NAMALWA (cell line): ENCODE measurements at places on chromosomes 7 and 10.

DNA sequence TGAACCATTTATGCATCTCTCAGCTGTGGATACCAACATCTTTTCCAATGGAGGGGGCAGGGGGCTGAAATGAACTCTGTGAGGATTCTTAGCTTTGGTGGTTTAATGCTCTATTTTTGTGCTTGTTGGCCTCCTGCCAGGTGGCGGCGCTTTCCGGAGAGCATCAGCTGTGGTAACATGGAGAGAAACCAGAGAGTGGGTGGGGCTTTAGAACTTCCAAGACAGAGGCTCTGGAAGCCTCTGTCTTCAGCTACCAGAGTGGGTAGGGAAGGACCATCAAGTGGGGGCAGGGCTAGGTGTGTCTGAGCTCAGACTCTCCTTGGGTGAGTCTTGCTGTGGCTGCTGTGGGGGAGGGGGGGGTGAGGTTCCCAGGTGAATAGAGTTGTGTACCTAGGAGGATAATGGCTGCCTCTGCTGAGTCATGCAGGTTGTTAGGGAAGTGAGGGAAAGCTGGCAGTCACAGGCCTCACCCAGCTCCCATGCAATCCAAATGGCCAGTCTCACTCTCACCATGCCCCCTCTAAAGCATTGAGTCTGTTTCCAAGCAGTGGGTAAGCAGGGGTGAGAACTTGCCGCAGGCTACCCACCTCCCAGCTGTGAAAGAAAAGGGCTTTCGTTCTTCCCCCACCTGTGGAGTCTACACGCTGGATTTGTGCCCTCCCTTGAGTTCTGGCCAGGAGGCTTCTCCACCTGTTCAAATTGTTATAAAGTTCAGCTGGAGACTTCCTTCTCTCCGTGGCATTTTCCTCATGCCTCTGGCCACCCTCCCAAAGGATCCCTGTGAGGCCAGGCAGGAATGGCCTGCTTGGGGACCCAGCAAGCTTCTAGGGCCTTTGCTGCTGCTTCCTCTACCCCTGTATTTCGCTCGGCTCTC lies 527.0 kb downstream of the NEBL start:
- no peak for DNase-seq

DNA sequence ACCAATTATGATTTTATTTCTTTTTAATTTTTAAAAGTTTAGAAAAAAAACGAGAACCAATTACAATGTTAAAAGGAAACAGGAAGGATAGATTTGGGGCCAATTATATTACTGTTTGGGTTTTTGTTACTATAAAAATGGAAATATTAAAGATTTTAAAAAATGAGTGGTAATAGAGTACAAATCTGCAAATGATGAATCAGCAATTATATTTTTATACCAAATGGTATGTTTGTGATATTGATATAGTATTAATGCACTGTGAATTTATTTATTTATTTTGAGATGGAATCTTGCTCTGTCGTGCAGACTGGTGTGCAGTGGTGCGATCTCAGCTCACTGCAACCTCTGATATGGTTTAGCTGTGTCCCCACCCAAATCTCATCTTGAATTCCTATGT lies 11.5 kb upstream of the GARIN1A start:
- DNase-seq, result no peak

GRCh38 chr7:113246738-113247137 lies 128.4 kb upstream of the SMIM30 start:
- DNase-seq, result no peak

DNA sequence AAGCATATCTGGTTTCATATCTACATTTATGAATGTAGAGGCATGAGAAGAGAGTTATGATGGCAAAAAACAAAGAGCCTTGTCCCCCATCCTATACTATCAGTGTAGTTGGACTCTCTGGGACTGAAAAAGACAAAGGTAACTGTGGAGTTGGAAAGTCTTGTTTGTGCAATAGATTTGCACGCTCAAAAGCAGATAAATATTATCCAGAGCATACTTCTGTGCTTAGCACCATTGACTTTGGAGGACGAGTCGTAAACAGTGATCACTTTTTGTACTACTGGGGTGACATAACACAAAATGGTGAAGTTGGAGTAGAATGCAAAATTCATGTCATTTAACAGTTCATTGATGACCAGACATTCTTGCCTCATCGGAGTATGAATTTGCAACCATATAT lies 85.2 kb upstream of the EGFR start:
- no peak for DNase-seq

DNA sequence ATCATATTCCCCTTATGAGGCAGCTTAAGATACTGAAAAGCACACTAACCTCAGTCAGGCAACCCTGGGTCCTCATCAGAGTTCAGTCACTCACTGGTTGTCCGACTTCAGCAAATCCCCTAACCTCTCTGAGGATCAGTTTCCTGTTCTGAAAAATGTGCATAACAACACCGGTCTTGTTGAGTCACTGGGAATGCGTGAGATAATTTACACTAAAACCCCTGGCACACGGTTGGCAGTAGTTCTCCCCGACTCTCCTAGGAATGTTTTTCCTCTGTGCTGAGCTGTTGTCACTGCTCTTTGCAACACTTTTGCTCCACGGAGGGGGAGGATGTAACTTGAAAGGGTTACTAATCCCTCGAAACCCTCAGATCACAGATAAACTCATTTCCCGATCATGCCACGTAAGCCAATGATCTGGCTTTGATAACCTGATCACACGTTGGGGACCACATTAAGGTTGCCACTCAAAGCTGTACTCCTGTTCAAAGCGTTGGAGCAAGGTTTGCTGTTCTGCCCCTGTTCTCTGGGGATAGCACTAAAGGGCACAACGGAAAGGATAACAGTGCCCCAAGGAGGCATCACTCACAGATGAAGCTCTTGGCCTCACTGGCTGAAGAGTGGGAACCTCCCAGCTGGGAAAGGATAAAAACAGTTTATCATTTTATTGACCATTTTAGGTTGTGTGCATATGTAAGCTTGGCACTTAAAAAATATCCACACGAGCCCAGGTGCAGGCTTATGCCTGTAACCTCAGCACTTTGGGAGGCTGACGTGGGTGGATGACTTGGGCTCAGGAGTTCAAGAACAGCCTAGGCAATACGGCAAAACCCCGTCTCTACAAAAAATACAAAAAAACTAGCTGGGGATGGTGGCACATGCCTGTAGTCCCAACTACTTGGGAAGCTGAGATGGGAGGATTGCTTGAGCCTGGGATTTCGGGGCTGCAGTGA lies 5.0 kb upstream of the RBM17 start:
- DNase-seq, result no peak

DNA sequence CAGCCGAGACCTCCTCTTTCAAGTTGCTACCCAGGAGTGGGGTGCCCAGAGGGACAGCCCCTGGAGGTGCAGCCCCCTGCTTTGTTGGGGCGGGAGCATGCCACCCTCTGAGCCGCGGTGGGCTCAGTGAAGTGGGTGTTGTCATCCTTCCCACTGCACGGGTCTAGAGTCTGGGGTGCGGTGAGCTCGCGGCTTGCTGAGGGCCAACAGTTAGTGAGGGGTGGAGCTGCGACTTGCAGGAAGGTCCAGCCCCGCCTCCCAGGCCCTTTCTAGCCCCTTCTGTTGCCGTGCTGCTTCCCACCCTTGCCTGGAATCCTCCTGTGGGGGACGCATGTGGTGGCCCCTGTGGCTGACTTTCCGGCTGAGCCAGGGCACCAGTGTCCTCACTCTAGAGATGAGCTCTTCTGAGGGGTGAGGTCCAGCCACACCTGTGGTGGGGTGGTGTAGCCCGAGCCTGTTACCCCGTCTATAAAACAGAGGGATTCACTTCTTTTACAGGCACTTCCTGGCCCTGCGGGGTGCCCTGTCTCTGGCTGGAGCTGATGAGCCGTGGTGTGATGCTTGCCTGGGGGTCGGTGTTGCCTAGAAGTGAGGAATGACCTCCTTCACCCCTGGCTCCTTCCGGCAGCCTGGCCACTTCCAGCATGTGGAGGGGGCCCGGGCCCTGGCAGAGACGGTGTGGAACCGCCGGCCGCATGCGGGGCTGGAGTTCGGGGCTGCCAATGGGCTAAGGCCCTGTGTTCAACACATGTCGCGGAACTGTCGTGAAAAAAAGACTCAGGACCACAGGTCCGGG lies 127.9 kb downstream of the FAM53B start:
- DNase-seq, result no peak

GRCh38 chr10:71094712-71095390 lies 117.5 kb upstream of the UNC5B start:
- no peak for DNase-seq

DNA sequence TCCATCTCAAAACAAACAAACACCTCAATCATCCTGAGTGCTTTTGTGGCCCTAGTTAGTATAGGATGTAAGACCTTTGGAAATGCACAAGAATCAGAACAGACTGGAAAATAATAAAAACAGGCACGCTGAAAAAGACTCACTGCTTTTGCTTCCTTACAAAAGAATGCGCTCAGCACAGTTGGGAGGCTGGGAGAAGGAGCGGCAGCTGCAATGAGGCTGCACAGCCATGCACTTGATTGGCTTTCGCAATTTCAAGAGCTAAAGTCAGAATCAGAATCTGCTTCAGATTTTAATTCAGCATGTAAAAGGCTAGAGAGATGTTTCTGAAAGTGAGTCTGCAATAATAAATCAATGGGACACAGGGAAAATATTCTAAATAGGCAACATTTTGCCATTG lies 97.2 kb downstream of the FRMD4A start:
- no peak for DNase-seq

DNA sequence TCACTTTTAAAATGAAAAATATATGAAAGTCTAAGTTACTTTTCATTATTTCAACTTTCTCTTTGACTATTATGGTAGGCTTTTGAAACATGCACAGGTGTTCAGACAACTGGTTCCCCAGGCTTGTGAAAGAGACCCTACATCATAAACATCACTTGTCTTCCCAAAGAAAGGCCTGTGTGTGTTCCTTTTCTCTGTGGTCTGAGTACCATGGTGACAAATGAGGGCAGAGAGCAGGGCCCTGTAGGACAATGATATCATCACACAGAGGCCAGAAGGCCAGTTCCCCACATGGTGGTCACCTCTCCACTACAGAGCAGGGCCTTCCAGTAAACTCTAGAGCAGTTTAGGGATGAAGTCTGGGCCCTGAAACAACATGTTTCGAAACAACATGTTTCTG lies 288.8 kb downstream of the USP6NL start:
- no peak for DNase-seq

GRCh38 chr7:142709921-142710320 lies 39.4 kb upstream of the PRSS1 start:
- DNase-seq, result no peak

DNA sequence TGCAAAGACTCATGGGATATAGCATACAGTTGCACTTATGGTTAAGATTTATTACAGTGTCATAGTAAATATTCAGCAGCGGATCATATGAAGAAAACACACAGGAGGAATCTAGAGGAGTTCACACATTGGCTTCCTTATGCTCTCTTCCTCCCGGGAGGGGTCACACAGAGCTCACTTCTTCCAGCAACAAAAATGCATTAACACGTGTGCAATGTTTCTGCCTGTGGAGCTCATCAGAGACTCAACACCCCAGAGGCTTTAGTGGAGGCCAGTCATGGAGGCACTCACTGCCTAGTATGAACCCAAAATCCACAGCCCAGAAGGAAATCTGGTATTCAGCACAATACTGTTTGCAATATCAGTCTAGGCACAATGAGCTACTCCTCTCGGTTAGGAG lies 202.8 kb upstream of the PRSS1 start:
- DNase-seq, result no peak

GRCh38 chr10:22714479-22715289 lies at the start of gene PIP4K2A:
TSS of gene PIP4K2A (minus strand) at chr10:22714578. CDS start at chr10:22714326, 252 bp downstream.
- DNase-seq, result peak; percentile 80

DNA sequence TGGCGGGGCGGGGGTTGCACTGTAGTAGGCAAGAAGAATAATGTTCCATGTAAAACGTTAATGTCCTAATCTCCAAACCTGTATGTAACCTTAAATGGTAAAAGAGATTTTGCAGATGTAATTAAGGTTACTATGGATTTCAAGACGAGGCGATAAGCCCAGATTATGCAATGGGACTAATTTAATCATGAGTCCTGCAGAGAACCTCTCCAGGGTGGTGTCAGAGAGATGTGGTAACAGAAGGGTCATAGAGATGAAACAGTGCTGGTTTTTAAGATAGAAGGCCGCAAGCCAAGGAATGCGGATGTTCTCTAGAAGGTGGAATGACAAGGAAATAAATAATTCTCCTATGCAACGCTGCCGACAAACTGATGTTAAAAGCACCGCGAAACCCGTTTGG lies 57.1 kb downstream of the UBE3C start:
- no peak for DNase-seq

DNA sequence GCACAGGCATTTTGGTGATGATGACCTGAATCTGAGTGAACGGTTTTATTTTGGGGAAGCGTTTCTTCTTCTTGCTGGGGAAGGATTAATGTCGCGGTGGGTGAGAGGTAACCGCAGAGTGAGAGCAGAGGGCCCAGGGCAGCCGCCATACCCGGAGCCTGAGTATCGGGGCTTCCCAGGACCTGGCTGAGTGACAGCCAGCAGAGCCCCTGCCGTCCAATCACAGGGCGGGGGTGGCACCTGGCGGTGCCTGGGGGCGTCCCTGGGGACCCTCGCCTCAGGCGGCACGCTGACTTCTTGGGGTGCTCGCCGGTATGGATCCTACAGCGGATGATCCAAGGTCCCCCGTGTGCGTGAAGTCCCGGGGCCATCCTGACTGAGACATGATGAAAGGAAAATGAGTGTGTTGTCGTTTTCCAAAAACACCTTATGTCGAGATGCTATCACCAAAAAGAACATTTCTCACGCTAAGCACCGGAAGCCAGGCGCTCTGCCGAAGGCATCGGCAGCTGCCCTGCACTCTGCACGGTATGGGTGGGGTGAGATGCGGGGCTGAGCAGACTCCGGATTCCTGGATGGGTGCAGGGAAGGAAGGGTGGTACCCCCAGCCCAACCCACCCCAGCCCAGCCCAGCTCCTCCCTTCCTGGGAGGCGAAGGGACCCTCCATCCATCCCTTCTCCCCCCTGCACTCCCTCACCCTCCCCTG lies 227.9 kb upstream of the SHH start:
- no peak for DNase-seq

DNA sequence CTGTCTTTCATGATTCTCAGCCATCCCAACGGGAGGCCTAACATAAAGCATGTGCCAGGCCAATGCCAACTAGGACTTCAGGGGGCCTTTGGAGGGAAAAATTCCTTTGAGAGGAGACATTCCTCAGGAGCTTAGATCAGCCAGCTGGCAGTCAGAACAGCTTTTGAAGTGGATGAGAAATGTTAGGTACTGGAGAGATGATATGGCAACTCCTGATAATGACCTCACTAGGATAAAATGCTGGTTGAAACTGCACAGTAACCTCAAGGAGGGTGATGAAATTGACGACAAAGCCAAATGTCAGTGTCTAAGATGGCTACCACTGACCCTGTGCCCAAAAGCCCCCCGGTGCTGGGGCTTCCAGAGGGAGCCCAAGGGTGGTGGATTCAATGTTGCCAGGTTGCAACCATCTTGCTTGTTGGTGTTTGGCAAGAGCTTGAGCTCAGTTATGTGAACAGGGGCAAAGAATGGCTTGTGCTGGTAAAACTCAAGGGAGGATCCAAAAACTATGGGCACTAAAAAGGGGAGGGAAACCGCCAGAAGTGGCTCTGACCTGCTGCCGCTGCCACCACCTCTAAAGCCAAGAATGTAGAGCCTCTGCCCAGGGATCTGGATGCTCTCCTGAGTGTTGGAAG lies 121.2 kb downstream of the UBE2H start:
- DNase-seq, result no peak
